Spinal cord (tissue), 10 donors: ENCODE measurements at places on chromosomes 1 and 21. TPM values are rescaled to one million over a fixed set of nuclear protein-coding genes. Genes with fewer than 3 reads are reported as not detected.

The FMO2 gene
- 5.1 TPM for polyA plus RNA-seq

The KCNK2 gene
- polyA plus RNA-seq: 33.2 TPM

The S100A9 gene
- 4.3 TPM for polyA plus RNA-seq

The SPATA6 gene
- 25.4 TPM for polyA plus RNA-seq

The FCER1G gene
- 18.7 TPM for polyA plus RNA-seq

The LRRC3 gene
- polyA plus RNA-seq: 6.5 TPM

The PODN gene
- polyA plus RNA-seq: 1.6 TPM

The BNIPL gene
- polyA plus RNA-seq: 0.93 TPM

The PRAMEF5 gene
- not detected for polyA plus RNA-seq

The BSDC1 gene
- 78.8 TPM for polyA plus RNA-seq

The ADGRL2 gene
- polyA plus RNA-seq: 87.9 TPM

- no peak for DNase-seq
These were observed 56.8 kb upstream of the PDE9A start for GRCh38 chr21:42596657-42597056.

GRCh38 chr1:230821346-230821745, 47.0 kb downstream of the C1orf198 start:
- DNase-seq: no peak

GRCh38 chr1:80841261-80841660, 959.5 kb upstream of the ADGRL2 start:
- no peak for DNase-seq

GRCh38 chr1:213366141-213366831, 315.2 kb downstream of the RPS6KC1 start:
- DNase-seq: no peak

DNA sequence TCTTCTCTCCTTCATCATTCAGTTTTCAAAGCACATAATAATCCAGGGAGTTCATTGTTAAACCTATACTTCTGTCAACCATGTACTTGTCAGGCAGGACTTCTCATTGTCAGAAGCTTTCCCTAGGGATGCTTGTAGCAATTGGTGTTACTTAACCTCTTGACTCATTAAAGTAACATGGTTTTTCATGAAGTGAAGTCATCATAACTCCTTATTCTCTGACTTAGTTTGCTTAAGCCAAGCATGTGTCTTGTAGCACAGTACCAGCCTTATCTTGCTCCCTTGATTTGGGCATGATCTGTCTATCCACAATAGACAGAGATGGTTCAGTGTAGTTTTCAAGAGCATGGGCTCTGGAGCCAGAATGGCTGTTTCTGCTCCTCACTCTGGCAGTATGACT, 45.3 kb downstream of the LRIG2 start:
- no peak for DNase-seq

DNA sequence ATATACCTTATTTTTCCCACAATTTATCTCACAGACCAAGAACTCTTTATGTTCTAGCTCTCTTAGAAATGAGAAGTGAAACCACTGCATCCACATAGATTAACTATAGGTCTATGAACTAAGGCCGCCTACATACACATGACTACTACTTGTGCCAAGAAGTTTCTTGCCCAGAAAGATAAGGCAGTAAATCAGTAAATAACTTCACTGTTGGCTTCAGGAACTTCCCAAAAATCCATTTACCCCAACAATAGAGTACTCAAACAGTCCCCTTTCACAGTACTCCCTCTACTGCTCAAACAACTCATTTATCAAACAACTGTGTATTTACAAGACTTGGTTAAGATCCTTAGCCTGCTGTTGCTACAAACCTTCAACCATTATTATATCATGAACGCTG, 96.5 kb downstream of the NME7 start:
- no peak for DNase-seq

DNA sequence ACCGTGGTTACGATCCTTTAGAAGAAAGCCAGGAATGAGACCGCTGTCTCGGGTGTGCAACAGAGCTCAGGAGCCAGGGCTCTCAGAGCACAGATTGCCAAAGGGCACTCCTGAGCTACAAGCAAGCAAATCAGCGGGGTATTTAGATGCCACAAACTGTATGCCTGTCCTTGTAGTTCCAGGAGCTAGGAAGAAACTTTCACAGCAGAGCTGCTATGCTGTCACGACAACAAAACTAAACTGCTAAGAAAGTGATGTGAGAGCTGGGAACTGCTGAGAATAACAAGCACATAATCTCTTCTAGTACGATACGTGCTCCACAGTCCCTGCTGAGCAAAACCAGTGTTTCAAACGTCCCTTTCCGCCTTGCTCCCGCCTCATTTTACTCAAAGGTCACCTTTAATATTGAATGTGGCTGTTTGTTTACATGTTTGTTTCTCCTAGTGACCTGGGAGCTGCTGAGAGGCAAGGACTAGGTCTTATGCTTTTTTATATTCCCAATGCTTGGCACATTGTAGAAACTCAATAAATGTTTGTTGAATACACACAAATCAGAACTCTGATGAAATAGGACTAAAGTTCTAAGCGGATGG, 14.7 kb downstream of the GREM2 start:
- DNase-seq: no peak

- no peak for DNase-seq
These were observed 974 bp downstream of the ACTN2 start for GRCh38 chr1:236687273-236687672.

GRCh38 chr21:43210454-43211071, 41.8 kb downstream of the CRYAA start:
- DNase-seq: no peak

GRCh38 chr1:11482198-11482597, 3.2 kb downstream of the DISP3 start:
- no peak for DNase-seq

DNA sequence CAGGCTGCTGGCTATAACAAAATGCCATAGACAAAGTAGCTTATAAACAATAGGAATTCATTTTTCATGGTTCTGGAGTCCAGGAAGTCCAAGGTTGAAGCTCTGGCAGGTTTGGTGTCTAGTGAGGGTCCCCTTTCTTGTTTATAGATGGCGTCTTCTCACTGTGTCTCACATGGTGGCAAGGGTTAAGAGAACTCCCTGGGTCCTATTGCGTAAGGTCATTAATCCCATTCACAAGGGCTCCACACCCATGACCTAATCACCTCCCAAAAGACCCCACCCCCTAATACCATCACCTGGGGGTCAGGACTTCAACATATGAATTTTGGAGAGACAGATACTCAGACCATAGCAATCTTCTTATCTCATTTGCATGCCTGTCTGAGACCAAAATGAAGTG, 108.9 kb upstream of the USP25 start:
- no peak for DNase-seq

GRCh38 chr21:45869121-45870007, 112.2 kb upstream of the COL6A1 start:
- DNase-seq: no peak

GRCh38 chr1:29341936-29342335, 105.6 kb downstream of the PTPRU start:
- DNase-seq: no peak

DNA sequence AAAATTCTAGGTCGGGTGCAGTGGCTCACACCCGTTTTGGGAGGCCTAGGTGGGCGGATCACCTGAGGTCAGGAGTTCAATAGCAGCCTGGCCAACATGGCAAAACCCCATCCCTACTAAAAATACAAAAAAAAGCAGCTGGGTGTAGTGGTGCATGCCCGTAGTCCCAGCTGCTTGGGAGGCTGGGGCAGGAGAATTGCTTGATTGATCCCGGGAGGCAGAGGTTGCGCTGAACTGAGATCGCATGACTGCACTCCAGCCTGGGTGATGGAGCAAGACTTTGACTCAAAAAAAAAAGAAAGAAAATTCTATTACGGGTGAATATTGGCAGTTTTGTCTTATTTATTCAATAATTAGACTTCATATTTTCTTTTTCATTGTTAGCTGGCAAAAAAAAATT, 62.1 kb downstream of the SNX7 start:
- no peak for DNase-seq

DNA sequence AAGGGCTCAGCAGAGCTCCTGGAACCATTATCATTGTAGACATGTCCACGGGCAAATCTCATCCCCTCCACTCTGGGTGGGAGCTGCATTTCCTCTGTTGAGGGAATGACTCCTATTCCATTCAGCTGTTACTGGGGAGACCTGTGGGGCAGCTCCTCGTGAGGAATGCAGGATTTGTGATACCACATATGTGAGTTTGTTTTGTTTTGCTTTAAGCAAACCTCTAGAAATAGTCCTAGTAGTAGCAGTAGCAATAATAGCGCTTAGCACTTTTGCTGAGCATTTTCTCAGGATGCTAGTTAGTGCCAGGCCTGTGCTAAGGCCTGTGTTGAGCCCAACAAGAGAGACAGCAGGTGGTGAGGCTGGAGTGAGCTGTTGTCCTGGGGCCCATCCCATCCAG, 10.8 kb downstream of the OLIG1 start:
- DNase-seq: no peak

GRCh38 chr1:35454176-35454575, 103.0 kb downstream of the KIAA0319L start:
- no peak for DNase-seq

GRCh38 chr1:6867321-6867720, 82.1 kb downstream of the CAMTA1 start:
- no peak for DNase-seq

- no peak for DNase-seq
These were observed 44.6 kb downstream of the ZFYVE9 start for GRCh38 chr1:52186449-52186848.

- DNase-seq: no peak
These were observed 108.8 kb downstream of the KIAA0319L start for GRCh38 chr1:35448344-35448801.

DNA sequence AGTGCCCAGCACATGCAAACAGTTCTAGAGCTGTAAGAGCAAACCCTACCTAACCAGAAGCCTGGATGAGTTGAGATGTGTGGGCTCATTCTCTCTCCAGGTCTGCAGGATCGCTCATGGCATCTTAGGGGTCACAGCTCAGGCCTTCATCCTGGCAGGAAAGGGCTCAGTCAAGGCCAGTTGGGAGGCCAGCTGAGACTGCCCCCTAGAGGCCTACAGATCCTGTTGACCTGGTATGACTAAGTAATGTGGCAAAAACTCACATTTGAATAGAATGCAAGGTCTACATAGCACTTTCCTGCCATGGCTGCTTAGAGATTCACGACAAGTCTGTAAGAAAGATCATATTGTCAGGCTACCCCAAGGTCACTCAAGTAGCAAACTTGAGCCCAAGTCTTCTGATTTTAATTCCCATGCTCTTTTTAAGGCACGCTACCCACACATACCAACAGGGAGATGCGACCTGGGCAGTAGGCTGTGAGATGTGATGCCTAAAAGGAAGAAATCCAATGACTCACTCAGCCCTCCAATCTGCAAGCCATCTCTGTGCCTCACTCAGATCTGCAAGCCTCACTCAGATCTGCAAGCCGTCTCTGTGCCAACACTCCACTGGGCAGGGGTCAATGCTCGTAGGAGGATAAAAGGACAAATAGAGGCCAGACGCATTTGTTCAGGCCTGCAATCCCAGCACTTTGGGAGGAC, 5.1 kb upstream of the CAPN8 start:
- no peak for DNase-seq

DNA sequence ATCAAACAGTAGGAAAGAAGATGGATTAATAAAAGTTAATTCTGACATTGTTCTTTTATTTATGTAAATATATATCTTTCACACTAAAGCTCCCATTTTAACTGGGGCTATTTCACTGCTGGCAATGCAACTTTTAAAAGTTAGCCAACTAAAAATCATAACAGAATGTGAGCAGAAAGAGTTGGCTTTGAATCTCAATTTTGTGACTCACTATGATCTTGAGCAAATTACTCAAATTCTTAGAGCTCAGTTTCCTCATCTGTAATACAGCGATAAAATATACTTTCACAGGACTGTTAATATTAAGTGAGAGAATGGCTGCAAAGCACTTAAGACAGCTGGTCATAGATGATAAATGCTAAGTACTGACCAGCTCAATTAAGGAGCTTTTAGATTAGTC, 10.8 kb downstream of the EFCAB14 start:
- DNase-seq: no peak

DNA sequence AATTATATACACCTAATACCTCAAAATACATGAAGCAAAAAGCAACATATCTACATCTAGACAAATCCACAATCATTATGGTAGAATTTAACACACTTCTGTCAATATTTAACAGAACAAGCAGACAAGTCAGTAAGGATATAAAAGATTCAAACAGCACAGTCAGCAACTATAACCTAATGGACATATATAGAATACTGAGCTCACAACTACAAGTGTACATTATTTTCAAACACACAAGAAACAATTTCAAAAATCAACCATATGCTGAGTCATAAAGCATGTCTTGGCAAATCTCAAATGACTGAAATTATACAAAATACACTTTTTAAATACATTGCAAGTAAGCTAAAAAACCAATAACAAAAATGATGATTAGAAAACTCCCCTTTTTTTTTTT, 178.0 kb downstream of the TOMM20 start:
- no peak for DNase-seq

GRCh38 chr1:82059959-82060358, 259.2 kb downstream of the ADGRL2 start:
- DNase-seq: no peak

DNA sequence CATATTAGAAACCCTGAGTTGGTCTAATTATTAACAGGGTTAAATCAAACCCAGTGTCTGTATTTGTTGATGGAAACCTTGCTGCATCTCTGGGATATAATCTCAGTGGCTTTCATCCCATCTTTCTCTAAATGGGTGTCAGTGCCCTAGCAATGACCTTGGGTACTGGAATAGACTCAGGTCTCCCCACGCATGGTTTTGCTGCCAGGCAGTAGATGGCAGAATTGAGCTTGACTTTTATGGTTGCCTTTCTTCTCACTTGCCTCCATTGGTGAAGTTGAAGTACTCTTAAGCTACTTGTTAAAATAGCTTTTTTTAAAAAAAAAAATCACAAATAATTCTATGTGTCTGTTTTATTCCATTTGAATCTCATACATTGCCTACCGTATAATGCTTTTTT, 81.8 kb upstream of the HMCN1 start:
- DNase-seq: no peak

DNA sequence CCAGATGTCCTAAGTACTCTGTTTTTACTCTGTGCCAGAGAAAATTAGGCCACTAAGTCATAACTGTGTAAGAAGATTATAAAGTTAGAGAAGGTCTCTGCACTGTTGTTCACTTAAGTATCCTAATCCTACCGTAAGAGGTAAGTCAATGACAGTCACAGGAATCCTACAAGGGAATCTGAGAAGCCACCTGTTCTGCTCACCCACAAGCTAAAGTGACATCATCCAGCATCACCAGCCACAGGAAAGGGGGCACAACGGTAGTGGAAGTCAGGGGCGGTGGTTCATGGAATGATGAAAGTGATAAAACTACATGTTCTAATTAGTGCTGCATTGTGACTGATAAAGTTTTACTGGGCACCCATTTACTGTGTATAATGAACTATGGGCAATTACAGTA, 92.7 kb downstream of the PLD5 start:
- DNase-seq: no peak

- DNase-seq: peak; percentile 41
These were observed 24.7 kb downstream of the MEF2D start for GRCh38 chr1:156475568-156476500.

DNA sequence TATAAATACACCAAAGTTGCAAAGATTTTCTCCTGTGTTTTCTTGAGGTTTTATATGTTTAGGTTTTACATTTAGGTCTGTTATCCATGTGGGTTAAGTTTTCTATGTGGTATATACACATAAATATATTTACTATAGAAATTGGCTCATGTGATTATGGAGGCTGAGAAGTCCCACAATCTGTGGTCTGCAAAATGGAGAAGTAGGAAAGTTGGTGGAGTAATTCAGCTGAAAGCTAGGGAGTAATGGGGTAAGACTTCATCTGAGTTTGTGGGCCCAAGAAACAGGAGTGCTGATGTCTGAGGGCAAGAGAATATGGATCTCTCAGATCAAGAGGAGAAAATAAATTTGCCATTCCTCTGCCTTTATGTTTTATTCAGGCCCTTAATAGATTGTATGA, 146.0 kb downstream of the GPATCH2 start:
- DNase-seq: no peak
